Stimulated activated CD4-positive, alpha-beta T cell treated with anti-CD3 and anti-CD28 coated beads, TNF-alpha, amount 100 ng/mL, for 24 hours (primary cell): ENCODE measurements at places on chromosomes 7 and 10.
A peak's percentile ranks its signal among the peaks of the same experiment; 100 is the strongest.

GRCh38 chr10:22649390-22649841 is 65.0 kb downstream of the PIP4K2A start:
- no peak for DNase-seq

GRCh38 chr7:120467676-120468075 is 194.7 kb downstream of the KCND2 start:
- no peak for DNase-seq

DNA sequence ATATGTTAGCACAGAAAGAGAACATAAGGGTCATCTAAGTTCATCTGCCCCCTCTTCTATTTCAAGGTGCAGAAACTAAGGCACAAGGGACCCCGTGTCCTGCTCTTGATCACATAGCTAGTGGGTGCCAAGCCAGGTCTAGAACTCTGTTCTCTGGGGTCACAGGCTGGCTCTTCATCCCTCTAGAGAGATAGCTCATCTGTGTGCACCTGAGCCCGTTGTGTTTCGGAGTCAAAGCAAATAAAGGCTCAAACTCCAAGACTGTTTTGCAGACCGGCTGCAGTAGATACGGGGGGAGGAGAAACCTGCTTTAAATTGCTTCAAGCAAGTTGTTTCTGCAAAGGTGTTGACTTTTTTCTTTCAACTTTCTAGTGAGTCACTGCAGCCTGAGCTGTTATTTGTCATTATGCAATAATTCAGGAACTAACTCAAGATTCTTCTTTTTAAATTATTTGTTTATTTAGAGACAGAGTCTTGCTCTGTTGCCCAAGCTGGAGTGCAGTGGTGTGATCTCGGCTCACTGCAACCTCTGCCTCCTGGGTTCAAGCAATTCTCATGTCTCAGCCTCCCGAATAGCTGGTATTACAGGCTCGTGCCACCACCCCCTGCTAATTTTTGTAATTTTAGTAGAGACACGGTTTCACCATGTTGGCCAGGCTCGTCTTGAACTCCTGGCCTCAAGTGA is 6.5 kb downstream of the BLVRA start:
- no peak for DNase-seq

- DNase-seq = no peak
Observed at GRCh38 chr10:16748749-16749148, 68.5 kb downstream of the RSU1 start.

DNA sequence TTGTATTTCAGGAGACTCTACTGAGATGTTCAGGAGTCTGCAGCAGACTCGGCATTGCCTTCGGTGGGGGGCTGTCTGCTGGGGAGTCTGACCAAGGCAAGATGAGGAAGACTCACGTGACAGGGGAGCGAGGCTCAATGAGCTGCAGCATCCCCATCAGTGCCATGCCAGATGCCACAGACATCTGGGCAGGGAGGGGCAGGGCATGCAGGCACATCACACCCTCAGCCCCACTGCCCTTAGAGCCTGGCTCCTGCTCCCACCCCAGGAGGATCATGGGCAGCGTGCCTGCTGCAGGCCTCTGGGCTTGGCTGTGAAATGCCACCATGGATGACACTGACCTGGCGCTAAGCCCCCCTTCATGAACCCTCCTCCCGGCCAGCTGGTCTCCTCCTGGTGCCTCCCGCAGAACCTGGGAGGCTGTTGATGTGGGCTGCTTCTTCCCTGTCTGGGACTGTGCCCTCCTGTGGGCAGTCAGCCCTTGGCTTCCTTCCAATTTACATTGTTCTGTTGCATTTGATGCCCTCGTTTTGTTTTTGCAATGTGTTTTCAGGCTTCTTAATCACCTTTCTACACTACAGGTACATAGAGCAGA is 235.0 kb downstream of the PAXIP1 start:
- no peak for DNase-seq

DNA sequence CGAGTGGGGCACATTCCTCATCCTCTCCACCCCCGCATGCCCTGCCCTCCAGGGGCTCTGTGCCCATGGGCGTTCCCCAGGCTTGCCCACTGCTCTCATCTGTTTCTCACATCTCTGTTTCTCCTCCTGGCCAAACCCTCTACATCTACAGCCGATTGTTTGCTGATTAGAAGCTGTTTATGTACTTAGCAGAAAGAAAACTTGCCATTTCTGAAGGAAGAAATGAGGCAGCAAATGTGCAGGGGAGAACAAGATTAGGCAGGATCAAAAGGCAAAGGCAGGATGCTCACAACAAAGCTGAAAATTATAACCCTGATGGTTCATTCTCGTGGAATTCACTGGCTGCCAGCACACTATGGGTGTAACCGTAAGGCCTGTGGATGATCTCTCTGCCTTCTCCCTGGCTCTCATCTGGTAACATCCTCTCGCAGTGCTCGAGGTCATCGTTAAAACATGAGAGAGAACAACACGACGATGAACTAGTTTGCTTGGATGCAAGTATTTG is 111.6 kb upstream of the KLF14 start:
- DNase-seq = no peak

DNA sequence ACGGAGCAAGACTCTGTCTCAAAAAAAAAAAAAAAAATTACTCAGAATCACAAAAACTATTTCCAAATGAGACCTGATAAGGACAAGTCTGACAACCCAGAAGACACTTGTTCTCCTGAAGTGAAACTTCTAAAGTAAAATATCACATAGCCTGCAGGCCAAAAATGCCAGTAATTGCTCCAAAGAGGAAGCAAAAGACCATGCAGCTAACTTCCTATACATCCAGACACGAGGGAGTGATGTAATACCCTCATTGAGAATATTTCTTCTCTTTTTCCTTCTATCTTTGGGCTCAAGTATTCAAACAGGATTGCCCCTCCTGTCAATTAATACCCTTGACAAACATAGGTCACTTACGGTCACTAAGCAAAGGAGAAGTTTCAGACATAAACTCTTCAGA is 31.2 kb downstream of the ARMH3 start:
- DNase-seq = no peak

GRCh38 chr7:76057813-76058145 is 9.9 kb downstream of the MDH2 start:
- DNase-seq = no peak

GRCh38 chr7:85914437-85914836 is 727.6 kb upstream of the SEMA3D start:
- DNase-seq = no peak

- no peak for DNase-seq
Observed at GRCh38 chr7:28771906-28772622, 186.1 kb downstream of the TRIL start.

- DNase-seq = no peak
Observed at GRCh38 chr7:48101968-48102367, 12.9 kb downstream of the UPP1 start.

DNA sequence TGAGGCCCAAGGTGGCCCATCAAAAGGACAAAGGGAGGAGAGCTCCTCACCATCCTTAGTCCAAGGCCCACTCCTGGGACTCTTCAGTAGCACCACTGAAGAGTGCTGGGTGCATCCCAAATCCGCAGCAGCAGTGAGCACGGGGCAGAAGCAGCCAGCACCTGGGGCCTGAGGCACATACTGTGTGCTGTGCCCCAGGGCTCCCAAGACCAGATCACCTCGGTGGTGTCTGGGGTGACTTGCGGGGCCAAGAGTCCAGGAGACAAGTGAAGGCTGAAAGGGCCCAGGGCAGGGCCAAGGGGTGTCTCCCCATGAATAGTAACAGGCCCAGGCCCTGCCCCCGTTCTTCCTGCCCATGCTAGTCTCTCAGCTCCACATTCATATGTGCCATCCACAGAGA is 59.9 kb upstream of the INSIG1 start:
- no peak for DNase-seq

DNA sequence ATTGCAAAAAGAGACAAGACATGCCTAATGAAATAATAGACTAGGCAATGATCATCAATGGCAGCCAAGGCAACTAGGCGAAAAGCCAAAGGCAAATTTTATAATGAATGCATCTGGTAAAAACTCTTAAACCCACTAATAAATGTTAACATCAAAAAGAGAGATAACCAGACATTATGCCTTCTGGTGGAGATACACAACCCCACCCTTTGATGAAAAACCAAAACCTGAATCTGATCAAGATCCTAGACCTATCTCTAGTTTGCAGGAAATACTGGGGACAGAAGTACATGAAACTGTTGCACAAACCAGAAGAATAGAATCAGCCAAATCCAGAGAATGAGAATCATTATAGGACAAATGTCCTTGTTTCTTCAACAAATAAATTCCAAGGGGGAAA is 22.0 kb upstream of the GSAP start:
- DNase-seq = no peak

- DNase-seq = no peak
Observed at GRCh38 chr10:96890172-96890513, 58.0 kb downstream of the LCOR start.

- no peak for DNase-seq
Observed at GRCh38 chr10:132591166-132591971, 53.8 kb downstream of the INPP5A start.

- DNase-seq = no peak
Observed at GRCh38 chr7:125602441-125602840, 672.8 kb upstream of the POT1 start.

- DNase-seq = no peak
Observed at GRCh38 chr7:69272101-69272500, 326.2 kb upstream of the AUTS2 start.

- DNase-seq = no peak
Observed at GRCh38 chr10:7952266-7952665, 102.2 kb upstream of the GATA3 start.

GRCh38 chr10:96826438-96826837 is 5.7 kb upstream of the LCOR start:
- DNase-seq = no peak

- DNase-seq = no peak
Observed at GRCh38 chr10:90885176-90885575, 13.4 kb downstream of the RPP30 start.

GRCh38 chr10:76318211-76318610 is 886.8 kb downstream of the LRMDA start:
- no peak for DNase-seq

- DNase-seq = no peak
Observed at GRCh38 chr10:86668297-86669165, at the start of gene LDB3. LDB3 (plus strand) TSS chr10:86668511; CDS start chr10:86668692, 181 bp downstream.

DNA sequence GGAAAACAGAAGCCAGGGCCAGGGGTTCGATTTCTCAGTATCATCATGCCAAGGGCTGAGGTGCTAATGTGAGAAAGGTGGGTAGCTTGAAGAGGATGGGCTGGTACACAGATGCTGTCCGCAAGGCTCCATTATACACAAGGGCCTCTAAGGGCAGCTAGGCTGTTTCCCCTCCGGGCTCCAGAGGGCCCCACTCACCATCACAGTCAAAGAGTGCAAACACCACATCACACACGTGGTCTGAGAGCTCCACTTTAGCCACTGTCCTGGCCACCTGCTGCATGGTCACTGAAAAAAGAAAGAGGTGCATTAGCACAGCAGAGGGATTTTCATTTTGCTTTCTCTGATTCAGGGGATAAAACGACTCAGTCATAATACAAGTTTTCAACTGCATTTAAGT is 20.9 kb upstream of the DNAJB12 start:
- DNase-seq = no peak

DNA sequence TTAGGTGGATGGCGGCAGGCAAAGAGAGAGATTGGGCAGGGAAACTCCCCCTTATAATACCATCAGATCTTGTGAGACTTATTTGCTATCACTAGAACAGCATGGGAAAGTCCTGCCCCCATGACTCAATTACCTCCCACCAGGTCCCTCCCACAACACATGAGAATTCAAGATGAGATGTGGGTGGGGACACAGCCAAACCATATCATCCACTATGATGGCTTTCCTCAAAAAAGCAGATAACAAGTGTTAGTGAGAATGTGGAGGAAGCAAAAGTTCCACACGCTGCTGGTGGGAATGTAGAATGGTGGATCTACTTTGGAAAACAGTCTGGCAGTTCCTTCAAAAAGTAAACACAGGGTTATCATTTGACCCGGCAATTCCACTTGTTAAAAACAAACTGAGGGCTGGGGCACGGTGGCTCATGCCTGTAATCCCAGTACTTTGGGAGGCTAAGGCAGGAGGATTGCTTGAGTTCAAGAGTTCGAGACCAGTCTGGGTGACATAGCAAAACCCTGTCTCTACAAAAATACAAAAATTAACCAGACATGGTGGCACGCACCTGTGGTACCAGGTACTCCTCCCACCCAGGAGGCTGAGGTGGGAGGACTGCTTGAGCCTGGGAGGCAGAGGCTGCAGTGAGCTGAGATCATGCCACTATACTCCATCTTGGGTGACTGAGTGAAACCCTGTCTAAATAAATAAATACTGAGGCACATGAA is 161.4 kb upstream of the EEPD1 start:
- DNase-seq = no peak

GRCh38 chr7:27171325-27171636 is 2.8 kb downstream of the HOXA10 start:
- no peak for DNase-seq

GRCh38 chr7:130875265-130875741 is 141.3 kb upstream of the KLF14 start:
- peak; percentile 56 for DNase-seq

- no peak for DNase-seq
Observed at GRCh38 chr7:113374955-113375354, 256.6 kb upstream of the SMIM30 start.

- no peak for DNase-seq
Observed at GRCh38 chr7:29480934-29481651, 82.5 kb upstream of the PRR15 start.

DNA sequence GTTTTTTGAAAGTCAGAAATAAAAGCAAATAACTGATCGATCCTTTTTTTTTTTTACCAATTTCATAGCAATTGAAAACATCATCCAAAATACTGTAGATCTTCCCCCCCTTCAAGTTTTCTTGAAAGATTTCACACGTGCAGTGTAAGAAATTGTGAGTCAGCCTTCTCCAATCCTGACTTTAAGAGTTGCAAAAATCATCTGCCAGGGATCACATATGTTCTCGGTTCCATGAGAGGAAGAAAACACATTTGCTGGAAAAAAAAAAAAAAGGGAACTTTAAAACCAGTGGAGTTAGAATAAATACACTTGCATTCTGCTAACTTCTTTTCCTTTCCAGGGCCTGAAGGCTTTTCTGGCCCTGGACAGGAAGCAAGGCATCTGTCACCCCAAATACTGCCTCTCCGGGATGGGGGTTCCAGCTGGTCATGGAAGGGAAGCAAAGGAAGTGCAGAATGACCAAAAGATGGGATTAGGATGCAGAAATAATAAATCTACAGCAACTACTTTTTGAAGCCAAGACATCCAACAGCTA is 198.4 kb upstream of the KIAA1217 start:
- no peak for DNase-seq

DNA sequence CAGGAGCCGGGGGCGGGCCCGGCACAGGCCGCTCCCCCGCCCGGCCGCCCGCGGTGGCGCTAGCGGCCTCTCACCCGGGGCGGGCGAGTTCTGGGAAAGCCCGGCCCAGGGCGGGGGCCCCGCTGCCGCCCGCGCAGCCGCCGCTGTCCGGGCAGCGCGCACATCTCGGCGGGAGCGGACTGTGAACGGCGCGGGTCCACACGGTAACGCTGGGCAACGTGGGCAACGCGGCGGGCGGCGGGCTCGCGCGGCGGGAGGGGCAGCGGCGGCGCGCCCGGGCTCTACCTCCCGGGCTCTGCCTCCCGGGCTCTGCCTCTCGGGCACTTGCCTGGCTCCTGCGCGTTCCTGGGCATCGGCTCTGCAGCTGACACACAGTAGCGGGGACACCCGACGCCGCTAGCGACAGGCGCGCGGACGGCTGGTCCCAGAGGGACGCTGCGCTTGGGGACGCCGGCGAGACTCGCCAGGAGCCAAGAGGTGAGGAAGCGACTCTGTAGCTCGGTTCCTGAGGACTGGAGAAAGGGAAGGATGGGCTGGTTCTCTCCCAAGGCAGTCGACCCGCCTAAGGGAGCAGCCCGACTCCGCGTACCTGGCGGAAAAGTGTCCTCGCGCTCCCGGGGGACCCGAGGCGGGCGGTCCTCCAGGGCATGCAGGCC is at the start of gene PLCE1:
TSS of gene PLCE1 (plus strand) at position 150 of the 656 bp plus-strand sequence. CDS start 37,116 bp downstream, outside the sequence.
- DNase-seq = no peak
